ENCODE measurements at places on chromosomes 5 and 9. TPM values are rescaled to one million over a fixed set of nuclear protein-coding genes. Genes with fewer than 3 reads are reported as not detected.

DNA sequence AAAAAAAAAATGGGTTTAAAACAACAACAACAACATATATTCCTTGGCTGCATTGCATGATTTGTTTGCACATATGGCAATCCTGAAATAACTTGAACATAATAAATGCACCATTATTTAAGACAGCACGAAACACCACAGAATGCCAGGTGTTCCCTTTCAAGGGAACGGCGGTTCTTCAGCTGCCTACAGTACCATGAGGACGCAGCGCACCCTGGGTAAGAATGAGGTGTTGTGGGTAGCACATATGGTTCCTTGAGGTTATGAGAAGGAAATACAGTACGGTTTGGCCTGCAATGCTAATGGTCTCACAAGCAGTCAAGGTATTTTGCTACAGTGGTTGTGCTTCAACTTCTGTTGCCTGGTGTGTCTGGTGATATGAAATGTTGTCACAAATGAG is 174.8 kb downstream of the SLC12A2 start:
- no peaks in the 10 kb centered on the region for H3K4me1 ChIP-seq
- H3K4me3 ChIP-seq, result no peak overlapping the region
- peaks cover 2% of the 10 kb centered on the region for H3K27me3 ChIP-seq
- no peak for DNase-seq
- H3K27ac ChIP-seq, result no peak overlapping the region
- no peaks in the 10 kb centered on the region for H3K36me3 ChIP-seq

HRH2 gene
- total RNA-seq, result 21.7 TPM

- H3K4me1 ChIP-seq, result no peaks in the 10 kb centered on the region
- DNase-seq, result no peak
- H3K36me3 ChIP-seq, result no peaks in the 10 kb centered on the region
- H3K27me3 ChIP-seq, result peaks cover 4% of the 10 kb centered on the region
Measured at GRCh38 chr9:121478816-121479676, 20.6 kb downstream of the GGTA1 start.

COMMD10 gene
- 24.8 TPM for total RNA-seq

ENG gene
- total RNA-seq, result 17.2 TPM

GPR150 gene
- 0.87 TPM for total RNA-seq

GRCh38 chr9:86751207-86751606 is 196.1 kb downstream of the GAS1 start:
- no peak overlapping the region for H3K4me3 ChIP-seq
- no peak for DNase-seq
- H3K27ac ChIP-seq, result no peak overlapping the region
- no peaks in the 10 kb centered on the region for H3K36me3 ChIP-seq
- H3K4me1 ChIP-seq, result no peaks in the 10 kb centered on the region

SPATA31A6 gene
- not detected for total RNA-seq

GRCh38 chr5:172506251-172506650 is 51.9 kb upstream of the SH3PXD2B start:
- no peaks in the 10 kb centered on the region for H3K4me1 ChIP-seq
- no peaks in the 10 kb centered on the region for H3K36me3 ChIP-seq
- no peaks in the 10 kb centered on the region for H3K27me3 ChIP-seq
- no peak overlapping the region for H3K4me3 ChIP-seq
- no peak for DNase-seq

DNA sequence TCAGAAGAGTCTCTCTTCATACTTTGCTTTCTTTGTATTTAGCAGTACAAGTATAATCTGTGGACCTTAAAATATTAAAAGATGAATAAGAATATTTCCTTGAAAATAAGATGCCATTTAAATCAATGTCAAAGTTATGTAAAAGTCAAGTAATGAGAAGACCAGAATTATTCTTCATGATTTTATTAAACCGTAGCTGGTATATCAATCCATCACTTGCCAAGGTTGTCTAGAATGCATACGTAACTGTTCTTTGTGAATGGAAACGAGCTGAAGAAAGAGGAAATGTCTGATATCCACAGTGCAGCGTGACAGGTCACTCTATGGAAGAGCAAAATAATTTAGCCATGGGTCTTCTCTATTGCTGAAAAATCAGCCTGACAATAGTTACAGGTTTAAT is 488.7 kb upstream of the CCNG1 start:
- H3K4me1 ChIP-seq, result no peaks in the 10 kb centered on the region
- no peak for DNase-seq
- no peak overlapping the region for H3K27ac ChIP-seq
- H3K36me3 ChIP-seq, result no peaks in the 10 kb centered on the region
- no peak overlapping the region for H3K4me3 ChIP-seq
- H3K27me3 ChIP-seq, result no peaks in the 10 kb centered on the region

GRCh38 chr9:73871636-73872035 is 625.5 kb upstream of the RORB start:
- H3K36me3 ChIP-seq, result no peaks in the 10 kb centered on the region
- no peaks in the 10 kb centered on the region for H3K4me1 ChIP-seq
- H3K27me3 ChIP-seq, result no peaks in the 10 kb centered on the region
- H3K4me3 ChIP-seq, result no peak overlapping the region
- no peak for DNase-seq

DNA sequence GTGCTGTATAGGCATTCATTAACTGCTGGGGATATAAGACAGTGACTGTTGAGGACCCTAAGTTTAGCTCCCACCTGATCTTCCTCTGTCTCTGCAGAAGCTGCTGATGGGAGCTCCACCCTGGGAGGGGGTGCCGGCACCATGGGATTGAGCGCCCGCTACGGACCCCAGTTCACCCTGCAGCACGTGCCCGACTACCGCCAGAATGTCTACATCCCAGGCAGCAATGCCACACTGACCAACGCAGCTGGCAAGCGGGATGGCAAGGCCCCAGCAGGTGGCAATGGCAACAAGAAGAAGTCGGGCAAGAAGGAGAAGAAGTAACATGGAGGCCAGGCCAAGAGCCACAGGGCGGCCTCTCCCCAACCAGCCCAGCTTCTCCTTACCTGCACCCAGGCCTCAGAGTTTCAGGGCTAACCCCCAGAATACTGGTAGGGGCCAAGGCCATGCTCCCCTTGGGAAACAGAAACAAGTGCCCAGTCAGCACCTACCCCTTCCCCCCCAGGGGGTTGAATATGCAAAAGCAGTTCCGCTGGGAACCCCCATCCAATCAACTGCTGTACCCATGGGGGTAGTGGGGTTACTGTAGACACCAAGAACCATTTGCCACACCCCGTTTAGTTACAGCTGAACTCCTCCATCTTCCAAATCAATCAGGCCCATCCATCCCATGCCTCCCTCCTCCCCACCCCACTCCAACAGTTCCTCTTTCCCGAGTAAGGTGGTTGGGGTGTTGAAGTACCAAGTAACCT is 22.1 kb downstream of the PCDHGC5 start:
- peaks cover 27% of the 10 kb centered on the region for H3K4me1 ChIP-seq
- H3K27me3 ChIP-seq, result no peaks in the 10 kb centered on the region
- H3K36me3 ChIP-seq, result peaks cover 16% of the 10 kb centered on the region
- DNase-seq, result no peak
- no peak overlapping the region for H3K4me3 ChIP-seq

SNCAIP gene
- not detected for total RNA-seq

DNA sequence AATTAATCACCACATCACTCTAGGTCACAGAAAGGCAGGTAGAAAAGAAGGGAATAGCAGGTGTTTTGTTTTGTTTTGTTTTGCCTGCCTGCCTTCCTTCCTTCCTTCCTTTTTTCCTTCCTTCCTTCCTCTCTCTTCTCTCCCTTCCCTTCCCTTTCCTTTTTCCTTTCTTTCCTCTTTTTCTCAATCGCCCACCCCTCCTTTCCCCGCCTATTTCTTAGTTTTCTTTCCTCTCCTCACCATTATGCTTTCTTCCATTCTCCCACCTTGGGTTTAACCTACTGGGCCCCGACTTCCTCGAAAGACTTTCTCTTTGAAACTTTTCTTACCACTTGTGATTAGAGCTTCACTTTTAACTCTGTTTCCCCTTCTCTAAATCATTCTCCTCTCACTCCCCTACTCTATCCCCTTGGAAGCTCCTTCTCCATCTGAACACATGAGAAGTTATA is 231.3 kb upstream of the CD180 start:
- H3K4me1 ChIP-seq, result no peaks in the 10 kb centered on the region
- no peak for DNase-seq
- H3K27ac ChIP-seq, result no peak overlapping the region
- no peaks in the 10 kb centered on the region for H3K27me3 ChIP-seq

- no peaks in the 10 kb centered on the region for H3K36me3 ChIP-seq
- H3K27me3 ChIP-seq, result no peaks in the 10 kb centered on the region
- no peak for DNase-seq
- no peaks in the 10 kb centered on the region for H3K4me1 ChIP-seq
Measured at GRCh38 chr5:24747327-24747726, 102.5 kb upstream of the CDH10 start.

GMCL2 gene
- not detected for total RNA-seq

KIAA1958 gene
- total RNA-seq, result 6.5 TPM

GRCh38 chr5:127839496-127840197 is 136.5 kb downstream of the CCDC192 start:
- no peak overlapping the region for H3K27ac ChIP-seq
- no peaks in the 10 kb centered on the region for H3K4me1 ChIP-seq
- H3K4me3 ChIP-seq, result no peak overlapping the region
- no peak for DNase-seq
- H3K27me3 ChIP-seq, result no peaks in the 10 kb centered on the region

DNA sequence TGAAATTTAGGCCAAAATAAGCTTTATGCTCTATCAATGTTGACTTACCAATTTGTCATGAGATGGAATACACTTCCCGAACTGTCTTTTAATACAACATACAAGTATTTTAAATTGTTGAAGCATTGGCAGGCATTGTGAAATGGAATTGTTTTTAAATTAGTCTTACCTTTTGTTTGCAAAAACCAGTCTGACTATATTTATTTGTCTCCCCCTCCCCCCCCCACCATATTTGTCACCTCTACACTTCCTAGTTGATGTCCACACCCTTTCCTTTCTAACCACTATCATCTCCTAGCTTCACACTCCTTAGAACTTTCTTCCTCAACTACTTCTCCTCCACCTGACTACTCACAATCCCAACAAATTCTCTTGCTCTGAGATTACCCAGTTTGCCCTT is 40.9 kb downstream of the FAF2 start:
- DNase-seq, result no peak
- H3K27ac ChIP-seq, result peak overlapping the region; percentile 90
- no peaks in the 10 kb centered on the region for H3K27me3 ChIP-seq

DNA sequence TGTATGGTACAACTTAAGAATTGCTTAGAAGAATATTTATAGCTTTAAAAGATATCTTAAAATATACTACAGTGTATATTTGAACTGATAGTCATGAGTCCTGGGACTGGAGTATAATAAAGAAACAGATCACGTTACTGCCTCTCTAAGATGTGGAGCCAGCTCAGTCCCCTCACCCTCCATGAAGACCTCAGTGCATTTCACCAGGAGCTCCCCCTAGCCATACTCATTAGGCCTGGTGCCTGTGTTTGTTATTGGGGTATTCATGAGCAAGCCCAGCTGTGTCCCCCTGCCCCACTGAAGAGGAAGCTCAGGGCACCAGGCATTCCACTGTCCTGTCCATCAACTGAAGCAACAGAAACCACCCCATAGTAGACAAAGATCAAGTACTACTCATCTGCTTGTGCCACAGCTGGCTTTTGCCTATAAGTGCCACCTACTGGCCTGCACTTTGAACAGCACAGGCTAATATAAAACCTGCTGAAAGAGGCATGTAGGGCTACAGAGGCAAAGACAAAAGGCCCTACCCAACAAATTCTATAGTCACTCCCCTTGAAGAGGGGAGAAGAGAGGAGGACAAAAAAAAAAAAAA is 850.2 kb upstream of the NUDT12 start:
- no peak overlapping the region for H3K4me3 ChIP-seq
- no peaks in the 10 kb centered on the region for H3K4me1 ChIP-seq
- no peaks in the 10 kb centered on the region for H3K36me3 ChIP-seq
- H3K27ac ChIP-seq, result no peak overlapping the region
- no peak for DNase-seq
- H3K27me3 ChIP-seq, result no peaks in the 10 kb centered on the region

- no peak for DNase-seq
- no peaks in the 10 kb centered on the region for H3K36me3 ChIP-seq
- H3K4me1 ChIP-seq, result peaks cover 10% of the 10 kb centered on the region
- H3K4me3 ChIP-seq, result no peak overlapping the region
- H3K27me3 ChIP-seq, result no peaks in the 10 kb centered on the region
- no peak overlapping the region for H3K27ac ChIP-seq
Measured at GRCh38 chr9:136079916-136080246, 15.2 kb downstream of the NACC2 start.

DNA sequence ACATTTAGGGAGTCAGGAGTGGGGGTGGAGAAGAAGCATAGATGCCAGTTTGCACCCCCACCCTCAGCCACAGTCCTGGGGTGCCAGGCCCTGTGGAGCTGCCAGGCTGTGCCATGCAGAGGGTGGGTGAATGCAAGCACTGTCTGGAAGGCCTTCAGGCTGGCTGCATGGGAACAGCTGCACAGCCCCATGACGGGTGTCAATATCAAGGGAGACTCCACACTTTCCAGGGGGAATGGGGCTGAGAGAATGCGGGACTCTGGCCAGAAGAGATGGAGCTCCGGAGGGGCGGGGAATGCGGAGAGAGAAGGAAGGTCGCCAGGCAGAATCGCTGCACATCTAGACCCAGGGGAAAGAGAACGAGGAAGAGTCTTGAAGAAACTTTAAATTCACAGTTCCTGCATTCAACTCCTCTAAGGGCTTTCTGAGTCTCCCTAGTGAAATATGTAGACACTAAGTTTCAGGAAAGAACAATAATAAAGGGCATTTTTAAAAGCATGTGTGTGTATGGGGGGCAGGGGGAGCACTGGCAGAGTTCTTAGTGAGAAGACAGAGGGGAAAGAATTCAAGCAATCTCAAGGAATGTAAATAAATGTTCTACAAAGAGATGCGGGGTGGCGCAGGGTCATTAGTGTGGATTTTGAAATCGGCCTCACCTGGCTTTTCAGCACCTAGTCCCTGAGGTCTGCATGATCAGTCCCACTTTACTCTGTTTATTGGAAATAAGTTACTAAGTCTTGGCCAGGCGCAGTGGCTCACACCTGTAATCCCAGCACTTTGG is 59.1 kb downstream of the BOD1 start:
- H3K4me3 ChIP-seq, result no peak overlapping the region
- peaks cover 5% of the 10 kb centered on the region for H3K27me3 ChIP-seq
- DNase-seq, result no peak
- H3K4me1 ChIP-seq, result no peaks in the 10 kb centered on the region

DNA sequence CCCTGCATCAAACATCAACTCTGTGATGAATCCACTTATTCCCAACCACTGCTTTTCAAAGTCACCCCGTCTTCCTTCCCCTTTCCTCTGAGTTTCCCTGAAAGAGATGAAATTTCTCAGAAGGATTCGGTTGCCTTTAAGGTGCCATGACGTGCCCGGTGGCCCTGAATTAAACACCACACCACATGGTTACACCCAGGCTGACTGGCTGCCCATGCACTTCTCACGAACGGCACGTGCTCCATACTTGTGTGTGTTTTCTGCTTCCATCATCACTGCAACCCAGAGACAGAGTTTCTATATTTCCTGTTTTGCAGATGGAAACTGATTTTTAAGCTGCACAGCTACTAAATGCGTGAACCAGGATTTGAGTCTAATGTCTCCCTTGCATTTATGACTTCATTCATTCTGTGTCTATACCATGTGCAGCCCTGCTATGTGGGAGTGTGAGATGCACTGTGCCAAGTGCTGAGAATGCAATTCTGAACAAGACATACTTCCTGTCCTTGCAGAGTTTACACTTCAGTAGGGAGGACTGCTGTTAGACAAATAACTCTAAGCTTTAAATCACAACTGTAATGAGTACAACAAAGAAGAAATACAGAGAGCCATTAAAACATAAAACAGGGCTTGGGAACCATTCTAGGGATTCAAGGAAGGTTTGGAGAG is 162.9 kb downstream of the NXNL2 start:
- no peak overlapping the region for H3K4me3 ChIP-seq
- no peak overlapping the region for H3K27ac ChIP-seq
- peaks cover 3% of the 10 kb centered on the region for H3K27me3 ChIP-seq

TOPORS gene
- 12.7 TPM for total RNA-seq

- no peak overlapping the region for H3K4me3 ChIP-seq
- no peak for DNase-seq
- H3K36me3 ChIP-seq, result peaks cover 3% of the 10 kb centered on the region
Measured at GRCh38 chr5:180690562-180690961, 41.2 kb upstream of the FLT4 start.

Data from activated CD4-positive, alpha-beta T cell treated with anti-CD3 and anti-CD28 coated beads, Interleukin-2, amount 10 ng/mL, durations not matched to agents 7 days and 5 days (primary cell).